Cerebellar cortex (tissue), 1 donor: ENCODE measurements at places on chromosomes 4 and X.
A peak's percentile ranks its signal among the peaks of the same experiment; 100 is the strongest.

- DNase-seq: no peak
These were observed 20.6 kb downstream of the F8 start for GRCh38 chrX:155001873-155002272.

GRCh38 chr4:144734522-144734921 is 88.6 kb downstream of the HHIP start:
- no peak for DNase-seq

- no peak for DNase-seq
These were observed 56.4 kb upstream of the PAK3 start for GRCh38 chrX:111039606-111040005.

- DNase-seq: no peak
These were observed 128.5 kb upstream of the DIPK2B start for GRCh38 chrX:45329217-45329616.

- no peak for DNase-seq
These were observed 8.5 kb downstream of the SRP72 start for GRCh38 chr4:56475917-56476316.

GRCh38 chr4:181204109-181204508 is 1039.1 kb upstream of the TENM3 start:
- DNase-seq: no peak

GRCh38 chrX:36504625-36505024 is 503.5 kb upstream of the FAM47C start:
- DNase-seq: no peak

DNA sequence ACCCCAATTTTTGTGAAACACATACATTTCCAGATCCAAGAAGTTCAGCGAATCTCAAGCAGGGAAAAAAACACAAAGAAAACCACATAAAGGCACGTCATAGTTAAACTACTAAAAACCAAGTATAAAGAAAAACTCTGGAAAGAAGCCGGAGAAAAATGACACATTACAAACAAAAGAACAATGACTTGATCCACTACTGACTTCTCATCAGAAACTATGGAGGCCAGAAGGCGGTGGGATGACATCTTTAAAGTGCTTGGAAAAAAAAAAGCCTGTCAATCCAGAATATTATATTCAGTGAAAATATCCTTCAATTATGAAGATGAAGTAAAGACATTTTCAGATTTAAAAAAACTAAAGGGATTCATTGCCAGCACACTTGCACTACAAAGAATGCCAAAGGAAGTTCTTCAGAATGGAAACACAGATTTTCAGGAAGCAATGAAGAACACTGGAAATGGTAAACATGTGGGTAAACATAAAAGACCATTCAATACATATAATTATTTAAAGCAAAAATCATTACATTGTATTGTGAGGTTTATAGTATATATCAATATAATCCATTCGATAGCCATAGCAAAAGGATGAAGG is 32.6 kb upstream of the PPP2R2C start:
- DNase-seq: no peak

- no peak for DNase-seq
These were observed 544.8 kb upstream of the ADGRL3 start for GRCh38 chr4:60655356-60655755.

GRCh38 chrX:72051589-72051988 is 80.1 kb downstream of the RTL5 start:
- DNase-seq: no peak

GRCh38 chr4:173014113-173014558 is 154.5 kb upstream of the GALNT7 start:
- DNase-seq: peak; percentile 80

GRCh38 chrX:153075366-153075765 is 3.1 kb downstream of the PNMA6A start:
- no peak for DNase-seq

DNA sequence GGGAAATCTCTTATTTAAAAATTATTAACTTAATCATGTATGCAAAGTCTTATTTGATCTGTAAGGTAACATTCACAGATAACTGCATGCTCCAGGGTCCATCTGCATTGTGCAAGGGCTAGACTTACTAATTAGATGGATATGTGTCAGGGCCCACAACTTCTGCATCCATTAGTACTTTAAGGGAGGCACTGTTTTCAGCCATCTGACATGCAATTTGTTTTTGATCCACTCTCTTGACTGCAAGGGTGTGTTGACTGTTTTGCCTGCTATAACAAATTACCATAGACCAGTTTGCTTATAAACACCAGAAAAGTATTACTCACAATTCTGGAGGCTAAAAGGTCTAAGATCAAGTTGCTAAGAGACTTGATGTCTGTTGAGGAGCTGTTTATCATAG is 542.1 kb upstream of the HS3ST1 start:
- no peak for DNase-seq

GRCh38 chrX:16130707-16131106 is 7.3 kb downstream of the GRPR start:
- no peak for DNase-seq

DNA sequence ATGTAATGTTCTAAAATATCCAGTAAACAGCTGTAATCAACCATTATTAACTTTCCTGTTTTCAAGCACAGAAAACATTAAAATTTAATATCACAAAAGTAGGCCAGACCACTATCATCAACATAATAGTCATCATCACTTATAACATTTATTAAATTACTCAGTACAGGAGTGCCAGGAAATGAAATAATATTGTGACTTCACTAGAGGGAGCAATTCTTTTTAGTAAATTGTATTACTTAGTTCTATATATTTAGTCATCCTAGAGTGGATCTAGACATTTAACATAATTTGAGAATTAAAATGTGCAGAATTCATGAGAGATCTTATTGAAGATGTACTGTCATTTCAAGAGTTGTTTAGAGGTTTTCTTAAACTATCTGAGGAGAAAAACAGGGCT is 33.6 kb downstream of the PITX2 start:
- no peak for DNase-seq
